Activated T-helper 2 cell treated with anti-CD3 and anti-CD28 coated beads, Interferon-gamma antibody, Interleukin-2, Interleukin-4, amounts not matched to agents 10 μg/mL and 5 μg/mL and 100 μg/mL, durations not matched to agents 14 hours and 24 hours and 36 hours (primary cell): ENCODE measurements at places on chromosomes 5 and 9. TPM values are rescaled to one million over a fixed set of nuclear protein-coding genes. Genes with fewer than 3 reads are reported as not detected.

GRCh38 chr9:105475302-105475701 lies 27.5 kb downstream of the FSD1L start:
- no peaks in the 10 kb centered on the region for H3K4me1 ChIP-seq
- DNase-seq: no peak
- no peak overlapping the region for H3K4me3 ChIP-seq
- H3K36me3 ChIP-seq: no peaks in the 10 kb centered on the region
- H3K27me3 ChIP-seq: peaks cover 10% of the 10 kb centered on the region
- no peak overlapping the region for H3K27ac ChIP-seq

DRD1 gene
- total RNA-seq: not detected in 2 replicates

GRCh38 chr9:83005361-83005760 lies 57.6 kb downstream of the RASEF start:
- H3K4me3 ChIP-seq: no peak overlapping the region
- no peaks in the 10 kb centered on the region for H3K4me1 ChIP-seq
- peaks cover 3% of the 10 kb centered on the region for H3K27me3 ChIP-seq
- H3K36me3 ChIP-seq: no peaks in the 10 kb centered on the region

GRCh38 chr9:114413861-114414301 lies 26.1 kb upstream of the AKNA start:
- no peaks in the 10 kb centered on the region for H3K27me3 ChIP-seq
- H3K36me3 ChIP-seq: no peaks in the 10 kb centered on the region
- H3K27ac ChIP-seq: no peak overlapping the region
- no peak for DNase-seq

DNA sequence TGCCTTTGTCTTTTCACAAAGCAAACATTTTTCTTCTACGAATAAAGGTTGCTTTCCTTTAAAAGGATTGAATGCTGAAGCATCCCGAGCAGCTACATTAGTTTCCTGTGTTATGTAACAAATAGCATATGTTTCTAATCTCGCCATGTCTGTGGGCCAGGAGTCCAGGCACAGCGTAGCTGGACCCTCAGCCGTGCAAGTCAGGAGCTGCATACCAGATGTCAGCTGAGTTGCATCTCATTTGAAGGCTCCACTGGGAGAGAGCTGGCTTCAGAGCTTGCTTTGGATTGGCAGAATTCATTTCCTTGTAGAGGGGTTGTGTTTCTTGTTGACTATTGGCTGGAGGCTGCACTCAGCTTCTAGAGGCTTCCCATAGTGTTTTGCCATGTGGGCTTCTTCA lies 16.0 kb upstream of the GOLPH3 start:
- no peak for DNase-seq
- peaks cover 6% of the 10 kb centered on the region for H3K4me1 ChIP-seq
- peaks cover 4% of the 10 kb centered on the region for H3K27me3 ChIP-seq
- H3K4me3 ChIP-seq: no peak overlapping the region
- H3K36me3 ChIP-seq: no peaks in the 10 kb centered on the region

- H3K4me1 ChIP-seq: no peaks in the 10 kb centered on the region
- no peaks in the 10 kb centered on the region for H3K27me3 ChIP-seq
- peaks cover 31% of the 10 kb centered on the region for H3K36me3 ChIP-seq
- H3K27ac ChIP-seq: no peak overlapping the region
- DNase-seq: no peak
Measured at GRCh38 chr9:734831-735511, 106.5 kb upstream of the DMRT1 start.

GRCh38 chr9:85377731-85378289 lies 363.9 kb downstream of the AGTPBP1 start:
- no peak for DNase-seq
- peaks cover 3% of the 10 kb centered on the region for H3K27me3 ChIP-seq
- H3K36me3 ChIP-seq: no peaks in the 10 kb centered on the region
- H3K27ac ChIP-seq: no peak overlapping the region
- H3K4me3 ChIP-seq: no peak overlapping the region

- no peaks in the 10 kb centered on the region for H3K36me3 ChIP-seq
- peaks cover 34% of the 10 kb centered on the region for H3K27me3 ChIP-seq
- no peak for DNase-seq
- no peak overlapping the region for H3K27ac ChIP-seq
- H3K4me3 ChIP-seq: peak overlapping the region; percentile 38
- H3K4me1 ChIP-seq: peaks cover 4% of the 10 kb centered on the region
Measured at GRCh38 chr5:31854181-31855133, 215.5 kb downstream of the PDZD2 start.

SPATA31D3 gene
- not detected in 2 replicates for total RNA-seq

- DNase-seq: no peak
- peaks cover 20% of the 10 kb centered on the region for H3K4me1 ChIP-seq
- H3K36me3 ChIP-seq: peaks cover 66% of the 10 kb centered on the region
- H3K4me3 ChIP-seq: no peak overlapping the region
Measured at GRCh38 chr9:109086221-109086620, 33.5 kb downstream of the TMEM245 start.

GRCh38 chr5:56900858-56901578 lies 8.4 kb upstream of the SETD9 start:
- H3K4me1 ChIP-seq: peaks cover 2% of the 10 kb centered on the region
- H3K4me3 ChIP-seq: no peak overlapping the region
- peaks cover 14% of the 10 kb centered on the region for H3K27me3 ChIP-seq
- no peak overlapping the region for H3K27ac ChIP-seq

DNA sequence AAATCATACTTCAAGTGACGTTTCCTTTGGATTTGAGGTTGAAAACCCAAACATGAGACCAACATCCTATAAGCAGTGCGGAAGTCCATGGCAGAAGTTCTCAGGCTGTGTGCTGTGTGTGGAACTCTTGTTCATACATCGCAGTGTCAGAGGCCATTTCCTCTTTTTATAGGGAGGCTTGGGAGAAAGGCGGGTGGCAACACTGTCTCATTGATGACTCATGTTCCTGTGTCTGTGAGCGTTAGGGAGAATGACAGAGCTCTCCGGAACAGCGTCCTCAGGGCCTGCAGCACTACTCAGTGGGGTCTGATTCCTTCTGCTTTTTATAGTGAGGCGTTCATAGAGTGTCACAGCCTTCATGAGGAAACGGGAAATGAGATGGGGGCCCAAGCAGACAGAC lies 98.8 kb upstream of the BASP1 start:
- H3K27me3 ChIP-seq: no peaks in the 10 kb centered on the region
- H3K4me3 ChIP-seq: no peak overlapping the region
- H3K27ac ChIP-seq: peak overlapping the region; percentile 48
- peaks cover 6% of the 10 kb centered on the region for H3K4me1 ChIP-seq

DNA sequence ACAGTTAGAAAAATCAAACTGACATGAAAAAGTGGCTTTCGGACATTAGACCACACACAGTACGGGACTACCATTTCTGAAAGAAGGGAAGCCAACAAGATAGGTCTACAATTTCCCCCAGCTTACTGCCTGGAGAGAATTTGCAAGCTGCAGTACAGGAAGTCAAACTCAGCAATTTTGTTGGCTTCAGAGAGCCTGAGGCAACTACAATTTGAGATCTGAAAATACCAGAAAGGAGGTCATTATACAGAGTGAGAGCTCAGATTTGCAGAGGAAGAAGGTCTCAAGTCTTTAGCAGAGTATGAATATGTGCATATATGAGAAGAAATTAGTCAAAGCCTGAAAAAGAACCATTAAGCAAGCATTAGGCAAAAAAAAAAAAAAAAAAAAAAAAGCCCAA lies 83.0 kb downstream of the OXCT1 start:
- no peak for DNase-seq
- no peak overlapping the region for H3K27ac ChIP-seq
- peaks cover 63% of the 10 kb centered on the region for H3K36me3 ChIP-seq

DNA sequence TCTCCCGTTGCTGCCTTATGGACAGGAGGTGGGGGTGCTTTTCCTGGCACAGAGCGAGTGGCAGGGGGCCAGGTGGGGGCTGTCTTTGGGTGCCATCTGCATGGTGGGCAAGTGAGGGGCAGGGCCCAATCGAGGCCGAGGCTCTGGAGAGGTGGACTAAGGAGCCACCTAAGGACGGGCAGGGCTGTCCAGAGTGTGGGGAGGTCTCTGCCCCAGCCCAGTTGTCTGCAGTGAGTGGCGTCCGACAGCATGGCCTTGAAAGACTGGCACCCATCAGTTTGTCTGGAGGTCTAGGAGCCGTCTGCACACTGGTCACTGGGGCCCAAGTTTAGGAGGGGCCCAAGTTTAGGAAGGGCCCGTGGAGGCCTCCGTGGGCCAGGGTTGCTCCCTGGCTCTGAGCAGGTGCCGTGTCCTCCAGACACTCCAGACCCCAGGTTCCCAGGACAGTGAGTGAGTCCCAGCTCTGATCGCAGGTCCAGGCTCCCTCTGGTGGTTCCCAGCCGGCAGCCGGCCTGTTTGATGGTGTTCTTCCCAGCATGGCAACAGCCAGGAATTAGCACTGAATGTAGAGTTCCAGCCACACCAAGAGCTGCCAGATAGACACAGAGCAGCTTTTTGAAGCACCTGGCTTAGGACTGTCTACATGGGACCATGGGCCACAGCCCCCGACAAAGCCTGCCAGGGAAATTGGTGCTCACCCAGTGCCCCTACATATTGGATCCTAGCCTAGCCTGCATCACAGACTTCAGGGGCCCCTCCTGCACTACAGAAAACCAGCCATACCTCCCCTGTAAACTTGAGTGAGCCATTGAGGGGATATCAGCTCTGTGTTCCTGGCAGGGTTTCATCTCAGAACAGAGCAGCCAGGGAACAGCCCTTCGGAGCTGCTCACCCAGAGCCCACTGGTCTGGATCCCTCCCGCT lies 120.9 kb downstream of the WNK2 start:
- H3K36me3 ChIP-seq: no peaks in the 10 kb centered on the region
- H3K27me3 ChIP-seq: peaks cover 4% of the 10 kb centered on the region
- no peak overlapping the region for H3K27ac ChIP-seq
- DNase-seq: no peak
- H3K4me1 ChIP-seq: no peaks in the 10 kb centered on the region
- H3K4me3 ChIP-seq: no peak overlapping the region

PRRX2 gene
- total RNA-seq: 5.0 and 5.1 TPM in 2 replicates

SLCO4C1 gene
- total RNA-seq: 0.50 and 0.57 TPM in 2 replicates

- no peak overlapping the region for H3K27ac ChIP-seq
- no peak overlapping the region for H3K4me3 ChIP-seq
- H3K36me3 ChIP-seq: no peaks in the 10 kb centered on the region
Measured at GRCh38 chr5:142945321-142945720, 175.1 kb downstream of the ARHGAP26 start.

GRXCR2 gene
- not detected in 2 replicates for total RNA-seq

- no peak for DNase-seq
- H3K4me1 ChIP-seq: no peaks in the 10 kb centered on the region
- no peak overlapping the region for H3K4me3 ChIP-seq
- peaks cover 31% of the 10 kb centered on the region for H3K36me3 ChIP-seq
Measured at GRCh38 chr5:128099944-128100343, 16.4 kb downstream of the SLC12A2 start.

PTGER4 gene
- 30.4 and 33.7 TPM in 2 replicates for total RNA-seq

ZNF474 gene
- not detected in 2 replicates for total RNA-seq

DNA sequence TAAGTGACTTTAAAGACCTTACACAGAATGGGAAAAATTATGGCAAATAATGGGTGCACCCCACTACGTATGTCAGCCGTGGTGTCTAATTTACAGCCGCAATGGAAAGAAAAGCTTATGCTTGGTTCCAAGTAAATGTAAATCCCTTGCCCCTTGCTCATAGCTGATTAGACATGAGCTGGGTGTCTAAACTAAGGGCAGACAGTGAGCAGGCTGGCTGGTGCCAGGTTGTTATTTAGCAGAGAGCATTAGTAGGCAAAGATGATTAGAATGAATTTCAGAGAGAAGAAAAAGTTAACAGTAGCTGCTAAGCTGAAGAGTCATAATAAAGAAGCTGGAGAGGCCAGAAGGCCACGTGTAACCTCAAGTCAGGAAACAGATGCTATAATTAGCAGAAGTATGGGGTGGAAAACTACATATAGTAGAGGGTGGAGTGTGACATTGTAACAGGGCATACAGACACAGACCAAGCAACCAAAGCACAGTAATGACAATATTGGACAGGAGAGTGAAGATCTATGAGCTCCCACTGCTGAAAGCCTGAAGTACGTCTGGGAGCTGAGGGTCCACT lies 257.7 kb downstream of the MCTP1 start:
- no peak for DNase-seq
- no peak overlapping the region for H3K27ac ChIP-seq
- H3K27me3 ChIP-seq: peaks cover 2% of the 10 kb centered on the region
- no peak overlapping the region for H3K4me3 ChIP-seq
- peaks cover 28% of the 10 kb centered on the region for H3K4me1 ChIP-seq

DNA sequence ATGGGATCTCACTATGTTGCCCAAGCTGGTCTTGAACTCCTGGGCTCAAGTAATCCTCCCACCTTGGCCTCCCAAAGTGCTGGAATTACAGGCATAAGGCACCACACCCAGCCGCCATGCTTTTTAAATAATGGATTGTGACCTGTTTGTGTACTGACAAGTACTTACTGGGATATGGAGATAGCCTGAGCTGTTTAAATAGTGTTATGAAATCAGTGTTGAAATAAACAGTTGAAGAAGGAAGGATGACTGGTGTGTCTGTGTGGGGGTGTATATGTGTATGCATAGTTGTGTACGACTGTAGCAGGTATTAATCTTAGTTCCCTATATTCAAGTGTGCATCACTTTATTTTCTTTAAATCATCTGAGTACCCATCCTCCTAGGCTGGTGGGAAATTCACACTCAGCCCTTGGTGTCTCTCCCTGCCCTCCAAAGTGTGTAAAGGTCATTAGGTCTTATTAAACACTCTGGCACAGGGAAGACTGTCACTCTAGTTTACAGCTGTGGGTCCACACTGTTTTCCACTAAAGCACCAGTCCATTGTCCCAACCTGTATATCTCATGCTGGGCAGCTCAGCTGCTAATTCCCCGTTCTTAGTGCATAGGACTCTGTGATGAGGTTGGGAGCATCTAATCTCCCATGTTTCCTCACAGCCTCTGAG lies 91.0 kb downstream of the SNX18 start:
- DNase-seq: no peak
- H3K4me1 ChIP-seq: peaks cover 28% of the 10 kb centered on the region
- H3K4me3 ChIP-seq: no peak overlapping the region
- no peak overlapping the region for H3K27ac ChIP-seq
- H3K27me3 ChIP-seq: peaks cover 14% of the 10 kb centered on the region

- H3K4me3 ChIP-seq: no peak overlapping the region
- no peaks in the 10 kb centered on the region for H3K27me3 ChIP-seq
- no peak for DNase-seq
- no peak overlapping the region for H3K27ac ChIP-seq
- H3K4me1 ChIP-seq: no peaks in the 10 kb centered on the region
- H3K36me3 ChIP-seq: peaks cover 35% of the 10 kb centered on the region
Measured at GRCh38 chr9:135865531-135865930, 41.8 kb downstream of the CAMSAP1 start.

CMYA5 gene
- 0.11 and 0.44 TPM in 2 replicates for total RNA-seq

DNA sequence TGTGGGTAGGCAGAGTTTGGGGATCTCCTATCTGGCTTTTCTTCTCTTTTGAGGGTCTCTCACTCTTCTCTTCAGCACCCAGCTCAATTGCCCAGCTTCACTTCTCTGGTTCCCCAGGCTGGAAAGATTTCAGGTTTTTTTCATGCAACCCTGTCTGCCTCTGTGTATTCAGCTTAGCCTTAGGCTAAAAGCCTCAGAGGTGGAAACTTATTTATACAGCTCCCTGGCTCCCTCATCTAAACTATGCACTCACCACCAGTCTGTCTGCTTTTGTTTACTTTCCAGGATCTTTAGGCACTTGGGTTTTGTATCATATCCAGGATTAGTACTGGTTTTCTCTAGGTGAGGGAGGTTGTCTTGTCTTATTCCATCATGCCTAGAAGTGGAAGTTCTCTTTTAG lies 540.2 kb upstream of the TRPC7 start:
- H3K4me3 ChIP-seq: no peak overlapping the region
- H3K4me1 ChIP-seq: no peaks in the 10 kb centered on the region
- H3K27me3 ChIP-seq: no peaks in the 10 kb centered on the region
